ENCODE measurements at places on chromosomes 5 and 9.

- no peak for DNase-seq
These were observed 17.5 kb downstream of the CAPSL start for GRCh38 chr5:35920890-35921289.

GRCh38 chr5:31098811-31099210 lies 94.7 kb upstream of the CDH6 start:
- DNase-seq: no peak

- no peak for DNase-seq
These were observed 8.2 kb downstream of the LIFR start for GRCh38 chr5:38548064-38548759.

DNA sequence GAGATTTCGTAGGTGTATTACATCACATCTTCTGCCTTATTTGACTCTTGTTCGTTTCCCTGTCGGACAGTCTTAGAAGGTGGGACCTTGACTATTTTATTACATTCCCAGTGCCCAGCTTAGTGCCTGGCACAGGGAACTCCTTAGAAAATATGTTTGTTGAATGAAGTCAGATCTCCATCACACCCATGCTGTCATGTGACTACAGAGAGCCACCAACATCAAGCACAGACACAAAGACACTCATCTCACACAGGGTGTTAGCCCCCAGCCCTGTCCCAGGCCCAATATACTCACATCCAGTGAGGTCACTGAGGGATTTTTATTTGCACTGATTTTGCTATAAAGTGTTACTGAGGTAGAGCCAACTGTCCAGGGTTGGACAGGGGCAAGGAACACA lies 692 bp upstream of the SRA1 start:
- DNase-seq: no peak

DNA sequence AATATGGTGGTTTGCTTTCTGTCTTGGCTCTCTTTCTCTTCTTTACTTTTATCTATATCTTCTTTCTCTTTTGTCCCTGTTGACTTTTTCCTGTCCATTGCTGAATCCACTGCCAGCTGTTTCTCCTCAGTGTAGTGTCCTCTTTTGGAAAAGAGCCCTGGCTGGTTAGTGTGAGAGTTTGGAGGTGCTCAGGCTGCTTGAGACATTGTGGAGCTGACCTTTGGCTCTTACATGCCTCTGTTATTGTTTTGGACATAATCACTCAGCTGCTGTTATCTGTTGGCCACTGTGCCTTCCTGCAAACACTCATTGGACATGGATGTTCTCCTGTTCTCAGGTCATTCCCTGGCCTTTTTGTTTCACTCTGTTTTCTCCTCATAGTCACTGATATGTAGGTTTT lies 295.4 kb upstream of the RIOK2 start:
- DNase-seq: no peak

- no peak for DNase-seq
These were observed 32.8 kb upstream of the NSMF start for GRCh38 chr9:137491735-137492432.

DNA sequence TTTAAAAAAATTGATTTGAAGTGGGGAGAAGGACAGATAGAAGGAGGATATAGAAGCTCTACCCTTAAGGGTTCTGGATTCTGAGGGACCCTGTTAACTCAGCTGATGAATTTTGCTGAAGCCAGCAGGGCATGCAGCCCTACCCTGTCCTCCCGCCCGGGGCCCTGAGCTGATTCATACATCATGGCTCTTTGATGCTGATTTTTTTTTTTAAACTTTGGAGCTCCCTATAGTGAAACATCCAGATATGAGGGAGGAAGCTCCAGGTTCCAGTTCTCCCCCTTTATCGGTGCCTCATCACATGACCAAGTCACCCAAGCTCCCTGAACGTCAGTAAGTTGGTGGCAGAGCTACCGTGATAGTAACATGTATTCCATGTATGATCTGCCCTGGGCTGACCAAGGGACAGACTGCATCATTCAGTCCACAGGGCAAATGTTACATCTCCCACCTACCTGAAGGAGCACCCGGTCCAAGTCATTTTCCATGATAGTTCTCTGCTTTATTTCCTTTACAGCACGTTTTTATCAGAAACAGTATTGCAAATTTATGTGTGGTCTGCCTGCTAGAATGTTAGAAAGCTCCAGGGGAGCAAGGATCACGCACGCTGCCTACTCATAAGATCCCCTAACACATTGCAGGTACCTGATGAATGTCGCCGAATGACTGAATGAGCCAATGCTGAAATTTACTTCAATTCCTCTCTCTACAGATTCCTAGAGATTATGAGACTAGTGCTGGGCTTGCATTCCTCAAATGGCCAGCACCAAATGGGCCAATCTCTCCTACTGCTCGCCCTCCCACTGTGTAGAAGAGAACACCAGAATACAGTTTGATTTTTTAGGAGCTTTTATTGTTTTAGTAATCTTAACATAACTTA lies 25.9 kb downstream of the SPARC start:
- no peak for DNase-seq

DNA sequence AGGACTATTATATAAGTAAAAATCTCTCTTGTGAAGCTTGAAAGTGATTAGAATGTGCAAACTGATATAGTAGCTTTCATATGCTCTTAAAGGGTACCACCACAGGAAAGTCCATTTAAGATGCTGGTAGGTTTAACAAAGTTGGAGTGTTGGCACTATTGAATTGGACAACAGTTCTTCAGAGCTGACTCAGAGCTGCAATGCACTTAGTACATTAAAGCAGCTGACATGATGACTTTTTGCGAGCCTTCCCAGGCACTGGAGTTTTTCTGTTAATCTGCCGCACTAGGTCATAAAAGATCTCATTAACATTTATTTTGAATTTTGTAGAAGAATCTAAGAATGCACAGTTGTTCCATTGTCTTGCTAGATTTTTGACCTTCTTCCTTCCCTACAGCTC lies 243.8 kb downstream of the ADAMTSL1 start:
- no peak for DNase-seq

GRCh38 chr5:128965011-128965637 lies at the start of gene SLC27A6:
Gene SLC27A6 (plus strand): TSS chr5:128965488. CDS start chr5:128966138, 650 bp downstream.
- DNase-seq: peak; percentile 21

DNA sequence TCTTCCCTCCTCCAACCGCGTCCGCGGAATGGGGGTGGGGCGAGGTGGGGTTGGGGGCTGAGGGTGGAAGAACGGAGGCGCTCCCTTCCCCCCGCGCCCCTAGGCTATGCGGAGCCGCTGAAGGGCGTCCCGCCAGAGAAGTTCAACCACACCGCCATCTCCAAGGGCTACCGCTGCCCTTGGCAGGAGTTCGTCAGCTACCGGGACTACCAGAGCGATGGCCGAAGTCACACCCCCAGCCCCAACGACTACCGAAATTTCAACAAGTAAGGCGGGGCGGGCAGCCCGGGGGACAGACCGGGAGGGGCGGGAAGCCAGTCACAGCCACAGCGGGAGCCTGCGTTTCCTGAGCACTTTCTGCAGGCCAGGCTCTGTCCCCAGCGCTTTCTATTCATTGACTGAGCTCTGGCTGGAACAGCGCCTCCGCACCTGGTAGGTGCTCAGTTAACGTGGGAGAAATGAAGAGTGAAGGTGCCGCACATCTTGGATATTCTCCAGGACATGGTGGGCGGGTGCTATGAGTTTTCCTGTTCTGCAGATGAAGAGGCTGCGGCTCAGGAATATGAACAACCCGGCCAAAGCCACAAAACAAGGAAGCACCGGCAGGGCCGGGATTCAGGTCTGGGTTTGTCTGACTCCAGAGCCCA lies 11.3 kb downstream of the MYOZ3 start:
- peak; percentile 43 for DNase-seq

DNA sequence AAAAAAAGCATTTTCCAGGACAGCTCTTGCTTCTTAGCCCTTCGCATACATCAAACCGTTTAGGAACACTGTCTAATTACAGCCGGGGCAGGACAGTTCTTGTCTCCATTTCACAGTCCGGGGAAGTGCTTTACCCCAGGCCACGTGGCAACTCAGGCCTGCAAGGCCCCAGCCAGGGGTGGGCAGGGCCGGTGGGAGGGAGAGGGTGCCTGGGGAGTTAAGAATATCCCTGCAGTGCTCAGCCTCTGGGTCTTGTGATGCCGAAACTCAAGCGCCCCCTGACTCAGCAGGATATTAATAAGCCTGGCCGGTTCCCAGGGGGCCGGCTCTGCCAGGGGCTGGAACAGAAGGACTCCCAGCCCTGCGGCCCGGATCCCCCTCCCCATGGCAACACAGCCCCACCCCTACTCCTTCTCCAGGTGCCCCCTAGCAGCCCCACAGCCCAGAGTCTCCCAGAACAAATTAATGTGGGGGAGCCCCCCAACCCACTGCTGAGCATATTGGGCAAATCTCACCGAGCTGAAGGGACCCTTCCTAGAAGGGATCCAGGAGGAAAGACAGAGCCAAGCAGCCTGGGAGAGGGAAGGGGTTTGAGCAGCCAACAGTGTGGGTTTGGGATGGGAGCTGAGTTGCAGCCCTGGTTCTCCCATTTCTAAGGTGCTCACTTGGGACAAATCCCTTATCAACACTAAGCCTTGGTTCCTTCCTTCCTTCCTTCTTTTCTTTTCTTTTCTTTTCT lies 45.3 kb downstream of the PLPP7 start:
- no peak for DNase-seq

- DNase-seq: no peak
These were observed 514.2 kb downstream of the BNC2 start for GRCh38 chr9:16356196-16356765.

GRCh38 chr9:76655971-76656370 lies 108.3 kb upstream of the PCA3 start:
- no peak for DNase-seq

GRCh38 chr9:90880669-90881068 lies 79.0 kb downstream of the SYK start:
- no peak for DNase-seq

GRCh38 chr9:76856016-76856415 lies 49.9 kb downstream of the PRUNE2 start:
- DNase-seq: no peak

DNA sequence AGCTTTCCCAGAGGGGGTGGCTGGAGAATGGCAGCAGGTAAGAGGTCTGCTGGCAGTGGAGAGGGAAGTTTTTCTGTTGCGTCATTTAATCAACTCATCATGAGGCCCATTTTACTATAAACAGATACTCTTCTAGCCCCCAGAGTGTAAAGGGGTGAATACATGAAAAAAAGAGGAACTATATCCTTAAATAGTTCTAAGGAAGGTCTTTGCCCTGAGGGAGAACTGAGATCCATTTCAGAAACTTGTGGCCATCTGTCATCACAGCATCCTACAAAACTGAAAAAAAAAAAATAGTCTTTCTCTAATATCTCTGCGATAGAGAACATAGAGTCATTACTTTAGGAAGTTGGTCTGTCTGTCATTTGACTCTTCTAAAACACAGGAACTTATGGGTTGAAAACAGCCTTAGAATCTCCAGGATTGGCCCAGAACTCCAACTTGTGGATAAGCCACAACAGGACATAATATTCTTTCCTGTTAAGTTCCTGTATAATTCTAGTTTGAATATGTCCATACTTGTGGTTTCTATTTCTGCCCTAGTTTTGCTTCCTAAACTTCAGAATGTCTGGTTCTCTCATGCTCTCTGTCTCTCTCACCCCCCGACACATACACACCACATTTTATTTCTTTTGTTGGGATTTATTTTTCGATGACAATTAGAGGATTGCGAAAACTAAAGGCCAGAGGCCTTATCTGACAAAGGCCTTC lies 238.5 kb upstream of the PIK3R1 start:
- DNase-seq: no peak

DNA sequence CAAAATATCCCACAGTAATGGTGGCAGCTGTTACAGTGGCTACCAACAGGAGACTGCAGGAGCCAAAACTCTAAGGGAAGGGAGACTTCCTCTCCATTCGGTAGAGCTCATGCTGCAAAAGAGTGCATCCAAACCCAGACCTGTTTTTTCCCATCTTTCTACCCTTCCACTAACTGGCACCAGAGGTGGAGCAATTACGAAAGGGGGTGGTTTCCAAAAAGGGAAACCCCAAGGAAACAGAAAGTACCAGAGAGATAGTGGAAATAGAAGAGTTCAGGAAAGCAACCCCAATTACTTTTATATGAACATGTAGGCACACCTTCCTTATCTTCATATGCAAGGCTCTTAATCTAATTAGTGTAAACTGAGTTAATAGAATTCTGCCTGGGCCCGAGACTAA lies 7.3 kb upstream of the WDR41 start:
- DNase-seq: no peak

DNA sequence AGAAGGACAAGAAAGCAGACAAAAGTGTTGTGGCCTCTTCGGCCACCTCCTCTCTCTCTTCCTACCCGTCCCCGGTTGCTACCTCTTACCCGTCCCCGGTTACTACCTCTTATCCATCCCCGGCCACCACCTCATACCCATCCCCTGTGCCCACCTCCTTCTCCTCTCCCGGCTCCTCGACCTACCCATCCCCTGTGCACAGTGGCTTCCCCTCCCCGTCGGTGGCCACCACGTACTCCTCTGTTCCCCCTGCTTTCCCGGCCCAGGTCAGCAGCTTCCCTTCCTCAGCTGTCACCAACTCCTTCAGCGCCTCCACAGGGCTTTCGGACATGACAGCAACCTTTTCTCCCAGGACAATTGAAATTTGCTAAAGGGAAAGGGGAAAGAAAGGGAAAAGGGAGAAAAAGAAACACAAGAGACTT lies 2.4 kb downstream of the EGR1 start:
- DNase-seq: no peak

GRCh38 chr5:123786411-123786810 lies 274.4 kb downstream of the CSNK1G3 start:
- DNase-seq: no peak

DNA sequence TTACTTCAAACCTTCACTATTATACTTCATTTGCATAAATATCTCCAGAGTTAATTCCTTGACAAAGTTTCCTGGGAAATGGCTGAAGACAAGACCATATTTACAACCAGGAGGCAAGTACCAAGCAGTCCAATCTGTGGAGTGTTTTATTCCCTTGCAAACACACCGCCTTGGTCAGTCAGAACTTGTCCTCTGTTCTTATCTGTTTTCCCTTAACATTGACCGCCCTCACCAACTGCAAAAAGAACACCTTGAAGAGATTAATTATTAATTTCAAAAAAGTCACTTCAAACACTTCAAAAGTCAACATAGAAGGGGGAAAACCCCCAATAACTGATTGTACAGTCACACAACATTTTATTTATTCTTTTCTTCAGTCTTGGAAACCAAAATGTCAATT lies 269.0 kb upstream of the RGMB start:
- DNase-seq: no peak

GRCh38 chr5:72531496-72532190 lies 24.4 kb upstream of the ZNF366 start:
- DNase-seq: no peak

DNA sequence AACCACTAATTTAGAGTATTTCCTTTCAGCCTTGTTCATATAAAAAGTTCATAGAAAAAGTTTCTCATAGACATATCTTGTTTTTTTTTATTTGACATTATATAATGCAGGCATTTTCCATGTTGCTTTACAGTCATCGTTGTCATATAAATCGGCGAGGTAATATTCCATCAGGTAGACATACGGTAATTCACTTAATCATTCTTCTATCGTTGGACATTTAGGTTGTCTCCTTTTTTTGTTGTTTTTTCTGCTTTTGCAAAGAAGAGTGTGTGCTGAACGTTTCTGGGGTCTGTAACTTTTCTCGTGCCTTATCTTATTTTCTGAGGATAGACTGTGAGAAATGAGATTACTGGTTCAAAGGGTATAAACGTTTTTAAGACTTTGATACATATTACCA lies 283.6 kb downstream of the ARHGAP26 start:
- DNase-seq: no peak

- no peak for DNase-seq
These were observed 5.0 kb upstream of the SPINK14 start for GRCh38 chr5:148163345-148163744.

- no peak for DNase-seq
These were observed 205.3 kb upstream of the WWC1 start for GRCh38 chr5:168086104-168086610.
